Astrocyte of the hippocampus (primary cell): ENCODE measurements at places on chromosomes 6 and 20.

- DNase-seq = peak; percentile 97
Observed at GRCh38 chr20:59010995-59011873, 4.2 kb upstream of the CTSZ start.

- peak; percentile 50 for DNase-seq
Observed at GRCh38 chr20:40961686-40962640, 66.7 kb upstream of the TOP1 start.

GRCh38 chr6:86042214-86042613 is 399.5 kb upstream of the SYNCRIP start:
- no peak for DNase-seq

DNA sequence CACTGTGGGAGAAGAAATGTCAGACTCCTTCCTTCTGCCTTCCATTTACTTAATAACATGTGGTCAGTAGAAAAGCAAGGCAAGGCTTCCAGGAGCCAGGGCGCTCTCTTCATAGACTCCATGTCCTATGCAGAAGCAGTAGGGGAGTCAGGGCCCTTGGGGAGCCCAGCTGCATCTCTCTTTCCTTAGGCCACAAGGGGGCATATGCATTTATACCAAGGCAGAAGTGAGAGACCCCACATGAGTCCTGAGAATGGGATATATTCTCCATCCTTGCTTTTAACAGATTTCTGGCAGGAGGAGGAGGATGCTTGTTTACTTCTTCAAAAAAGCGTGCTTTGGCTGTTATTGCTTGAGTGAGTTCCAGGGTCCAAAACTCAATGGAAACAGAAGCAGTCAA is 198.5 kb downstream of the HIVEP2 start:
- no peak for DNase-seq

- DNase-seq = no peak
Observed at GRCh38 chr6:28737750-28738395, 185.9 kb downstream of the TRIM27 start.

DNA sequence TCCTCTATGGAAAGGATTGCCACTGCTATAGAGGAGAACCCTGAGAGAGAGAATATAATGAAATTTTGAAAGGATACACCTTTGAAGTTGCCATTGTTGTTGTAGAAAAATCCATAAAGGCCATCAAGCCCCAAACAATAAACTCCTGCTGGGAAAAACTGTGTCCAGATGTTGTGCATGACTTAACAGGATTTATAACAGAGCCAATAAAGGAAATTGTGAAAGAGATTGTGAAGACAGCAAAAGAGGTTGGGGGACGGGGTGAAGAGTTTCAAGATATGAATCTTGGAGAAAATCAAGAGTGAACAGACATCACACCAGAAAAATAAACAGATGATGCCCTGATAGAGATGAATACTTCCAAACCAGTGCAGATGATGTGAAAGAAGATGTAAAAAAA is 396.4 kb downstream of the BCKDHB start:
- DNase-seq = no peak

DNA sequence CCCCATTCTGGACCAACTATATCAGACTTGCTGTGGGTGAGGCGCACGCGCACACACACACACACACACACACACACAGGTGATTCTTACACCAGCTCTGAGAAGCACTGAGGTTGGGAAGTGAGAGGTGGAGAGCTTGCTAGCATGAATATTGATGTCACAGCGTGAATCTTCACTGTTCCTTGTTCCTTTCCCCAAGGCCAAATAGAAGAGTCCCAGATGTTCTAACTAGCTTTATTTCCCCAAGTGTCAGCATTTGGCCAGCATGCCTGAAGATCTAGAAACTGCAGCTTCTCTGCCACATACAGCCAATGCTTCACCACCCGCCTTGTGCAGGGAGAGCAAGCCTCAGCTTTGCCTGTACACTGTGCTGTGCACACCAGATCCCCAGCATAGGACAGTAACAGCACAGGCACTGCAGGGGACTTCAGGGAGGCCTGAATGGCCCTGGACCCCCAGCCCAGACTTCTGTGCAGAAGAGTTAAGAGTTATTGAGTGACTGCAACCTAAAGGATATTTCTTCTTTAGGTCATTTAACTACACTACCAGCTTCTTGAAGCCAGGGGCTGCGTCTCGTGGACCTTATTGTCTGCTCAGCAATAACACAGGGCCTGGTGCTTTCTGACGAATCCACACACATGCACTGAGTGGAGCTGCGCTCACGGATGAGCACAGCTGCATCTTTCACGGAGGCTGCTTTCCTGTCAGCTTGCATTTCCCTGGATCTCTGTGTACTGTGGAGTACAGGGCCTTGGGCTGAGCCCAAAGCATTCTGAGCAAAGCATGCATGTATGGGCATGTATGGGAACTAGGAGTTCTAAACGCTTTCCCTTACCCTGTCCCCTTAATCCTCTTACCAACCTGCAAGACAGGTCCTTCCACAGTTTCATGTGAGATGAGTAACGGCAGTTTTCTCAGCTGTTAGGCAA is 13.9 kb upstream of the CD93 start:
- DNase-seq = no peak

GRCh38 chr6:20159781-20160540 is 52.3 kb downstream of the MBOAT1 start:
- peak; percentile 61 for DNase-seq

DNA sequence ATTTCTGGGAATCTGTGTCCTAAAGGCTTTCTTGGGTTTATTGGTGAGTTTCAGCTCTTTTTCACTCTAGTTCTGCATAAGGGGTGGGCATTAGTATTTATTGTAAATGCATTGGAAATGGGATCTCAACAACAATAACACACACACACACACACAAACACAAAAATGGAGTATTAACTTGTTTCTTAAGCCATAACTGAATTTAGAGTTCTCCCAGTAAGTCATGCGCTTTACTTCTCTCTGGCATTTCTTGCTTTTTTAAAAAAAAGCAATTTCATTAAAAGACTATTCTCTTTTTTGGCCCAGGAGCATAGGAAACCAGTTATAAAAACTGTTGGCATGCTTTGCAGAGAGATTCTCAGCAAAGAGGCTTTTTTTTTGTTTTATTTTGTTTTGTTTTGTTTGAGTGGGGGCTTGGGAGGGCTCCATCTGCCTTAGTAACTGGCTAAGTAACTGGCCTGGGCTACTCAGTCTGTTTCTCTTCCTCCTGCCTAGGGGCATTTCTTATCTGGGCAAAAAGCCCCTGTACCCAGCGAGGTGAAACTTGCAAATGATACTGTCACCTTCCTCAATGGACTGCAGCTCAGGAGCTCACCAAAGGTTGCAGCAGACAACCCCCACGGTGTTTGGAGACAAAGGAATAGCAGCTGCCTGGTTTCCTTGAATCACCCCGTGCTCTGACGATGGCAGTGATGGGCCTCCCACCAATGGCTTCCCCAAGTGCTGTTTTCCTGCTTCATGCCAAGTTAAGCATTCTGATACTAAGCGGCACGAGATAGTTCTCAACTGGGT is 128.5 kb downstream of the BCAS1 start:
- peak; percentile 31 for DNase-seq

DNA sequence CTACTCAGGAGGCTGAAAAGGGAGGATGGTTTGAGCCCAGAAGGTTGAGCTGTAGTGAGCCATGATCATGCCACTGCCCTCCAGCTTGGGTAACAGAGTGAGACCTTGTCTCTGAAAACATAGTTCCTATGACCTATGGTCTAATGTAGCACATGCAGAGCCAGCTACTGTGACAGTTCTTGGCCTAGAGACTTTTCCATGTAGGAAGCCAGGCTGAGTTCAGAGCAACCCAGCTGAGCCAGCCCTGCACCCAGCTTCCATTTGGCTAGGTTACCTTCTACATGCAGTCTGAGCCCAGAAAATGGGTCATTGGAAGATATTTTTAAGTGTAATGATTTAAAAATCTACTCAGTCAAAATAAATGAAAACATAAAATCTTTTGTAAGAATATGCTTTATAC is 92.8 kb downstream of the FNDC1 start:
- DNase-seq = no peak

DNA sequence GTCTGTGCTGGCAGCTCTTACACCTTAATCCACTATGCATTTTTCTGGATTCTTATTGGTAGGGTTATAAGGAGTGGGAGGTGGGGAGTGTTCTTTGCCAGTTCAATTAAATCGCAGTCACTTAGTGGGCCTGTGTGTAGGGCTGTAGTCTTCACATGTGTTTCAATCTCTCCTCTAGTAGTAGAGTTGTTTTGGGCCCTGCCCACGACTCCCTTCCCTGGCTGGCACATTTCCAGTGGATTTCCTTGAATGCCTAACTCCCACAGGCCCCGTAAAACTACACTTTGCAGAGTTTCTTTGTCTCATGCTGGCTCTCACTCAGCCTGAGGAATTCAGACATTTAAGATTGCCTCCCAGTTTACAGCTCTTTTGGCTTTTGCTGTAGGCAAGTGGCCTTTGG is 414.0 kb upstream of the OPRM1 start:
- peak; percentile 69 for DNase-seq

DNA sequence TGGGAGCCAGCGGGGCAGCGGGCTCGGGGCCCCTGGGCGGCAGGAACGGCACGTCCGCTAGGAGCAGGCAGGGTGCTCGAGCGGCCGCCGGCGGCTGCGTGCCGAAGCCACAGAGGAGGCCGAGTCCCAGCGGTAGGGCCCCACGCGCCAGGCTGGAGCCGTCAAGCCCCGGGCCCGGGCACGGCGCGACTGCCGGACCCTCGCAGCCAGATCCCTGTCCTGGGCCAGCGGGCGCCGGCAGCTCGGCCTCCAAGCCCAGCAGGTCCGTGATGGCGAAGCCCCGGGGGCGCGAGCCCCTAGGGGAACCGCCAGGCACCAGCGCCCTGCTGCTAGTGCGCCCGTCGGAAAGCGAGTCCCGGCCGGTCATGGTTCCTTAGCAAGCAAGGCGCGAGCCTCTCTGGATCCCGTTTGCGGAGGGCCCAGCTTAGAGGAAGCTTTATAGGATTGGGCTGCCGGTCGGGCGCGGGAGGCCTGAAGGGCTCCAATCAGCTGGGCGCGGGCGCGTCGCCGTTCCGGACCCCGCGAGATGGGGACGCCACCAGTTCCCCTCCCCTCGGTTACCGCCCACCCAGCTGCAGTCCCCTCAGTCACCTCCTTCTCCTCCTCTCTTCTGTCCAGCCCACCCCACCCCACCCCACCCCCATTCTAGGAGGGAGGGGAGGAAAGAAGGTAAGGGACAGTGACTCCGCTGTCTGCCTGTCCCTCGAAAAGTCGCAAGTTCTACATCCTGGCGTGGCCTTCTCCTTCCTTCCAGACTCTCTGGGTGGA is at the start of gene VSX1:
Gene VSX1 (minus strand): TSS at position 412 of the 768 bp plus-strand sequence. CDS start 45 bp downstream, at position 367.
- no peak for DNase-seq

DNA sequence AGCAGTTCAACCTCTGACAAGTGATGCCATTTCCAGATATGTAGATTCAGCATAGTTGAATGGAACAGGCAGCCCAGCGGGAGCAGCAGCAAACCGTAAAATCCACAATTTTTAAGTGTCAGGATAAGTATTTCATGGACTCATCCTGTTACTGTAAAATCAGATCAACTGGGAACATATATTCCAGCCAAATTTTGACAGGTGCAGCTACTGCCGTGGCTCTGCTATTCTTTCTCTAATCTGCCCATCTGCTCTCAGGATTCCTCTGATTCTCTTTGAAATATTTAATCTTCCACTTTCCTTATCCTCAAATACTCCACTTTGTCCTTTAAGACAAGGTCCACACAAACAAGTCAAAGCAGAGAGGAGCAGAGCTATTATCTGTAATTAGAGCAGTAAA is 245.4 kb upstream of the ASCC3 start:
- DNase-seq = no peak

DNA sequence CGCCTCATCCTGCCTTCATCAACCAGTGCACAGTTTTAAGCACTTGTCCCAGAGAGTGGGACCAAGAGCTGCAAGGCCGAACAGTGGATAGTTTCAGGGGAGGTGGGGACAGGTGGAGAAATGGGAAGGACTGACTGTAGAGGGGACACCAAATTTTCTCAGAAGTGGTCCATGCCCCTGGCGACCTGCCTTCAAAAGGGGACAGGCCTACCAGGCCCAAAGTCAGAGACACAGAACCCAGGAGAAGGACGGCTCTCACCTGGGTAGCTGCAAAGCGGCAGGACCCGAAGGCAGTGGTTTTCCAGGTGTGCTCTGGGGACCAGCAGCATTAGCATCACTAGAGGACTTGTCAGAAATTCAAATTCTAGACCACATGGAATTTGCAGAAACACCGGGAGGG is 5.8 kb downstream of the TFEB start:
- no peak for DNase-seq

GRCh38 chr6:8137529-8137939 is 35.2 kb upstream of the EEF1E1 start:
- DNase-seq = no peak

DNA sequence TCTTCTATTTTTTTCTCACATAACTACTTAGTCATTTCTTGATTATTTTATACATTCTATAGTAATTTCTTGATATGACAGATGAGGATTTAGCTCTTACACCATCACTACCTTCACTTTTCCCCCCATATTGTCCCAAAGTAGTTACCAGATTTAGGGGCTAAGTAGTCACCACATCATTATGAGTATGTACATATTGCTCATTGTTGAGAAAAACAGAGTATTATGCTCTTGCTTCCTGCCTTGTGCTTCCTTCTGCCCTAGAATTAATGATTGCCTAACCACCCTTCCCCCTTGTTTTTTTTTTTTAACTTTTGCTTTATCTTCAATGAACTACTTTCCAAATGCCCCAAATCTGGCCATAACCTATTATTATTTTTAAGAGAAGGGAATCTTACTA is 6.8 kb upstream of the HLA-B start:
- DNase-seq = no peak

DNA sequence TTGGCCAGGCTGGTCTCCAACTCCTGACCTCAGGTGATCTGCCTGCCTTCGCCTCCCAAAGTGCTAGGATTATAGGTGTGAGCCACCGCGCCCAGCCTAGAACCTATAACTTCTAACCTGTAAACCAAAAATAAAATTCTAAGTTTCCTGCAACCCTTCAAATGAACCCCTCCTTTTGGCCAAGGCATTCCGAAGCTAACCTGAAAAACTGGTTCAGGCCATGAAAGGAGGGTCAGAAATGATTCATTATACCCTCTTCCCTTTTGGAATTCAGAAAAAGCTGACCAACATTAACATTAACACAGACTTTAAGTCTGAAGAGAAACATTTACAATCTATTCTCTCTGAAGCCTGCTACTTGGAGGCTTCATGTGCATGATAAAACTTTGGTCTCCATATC is 165.1 kb downstream of the TINAG start:
- DNase-seq = no peak

GRCh38 chr6:109472132-109472995 is 10.7 kb downstream of the ZBTB24 start:
- no peak for DNase-seq

- no peak for DNase-seq
Observed at GRCh38 chr20:32993496-32994050, 10.7 kb downstream of the SUN5 start.

GRCh38 chr6:89989742-89990141 is 95.5 kb downstream of the GJA10 start:
- peak; percentile 91 for DNase-seq

DNA sequence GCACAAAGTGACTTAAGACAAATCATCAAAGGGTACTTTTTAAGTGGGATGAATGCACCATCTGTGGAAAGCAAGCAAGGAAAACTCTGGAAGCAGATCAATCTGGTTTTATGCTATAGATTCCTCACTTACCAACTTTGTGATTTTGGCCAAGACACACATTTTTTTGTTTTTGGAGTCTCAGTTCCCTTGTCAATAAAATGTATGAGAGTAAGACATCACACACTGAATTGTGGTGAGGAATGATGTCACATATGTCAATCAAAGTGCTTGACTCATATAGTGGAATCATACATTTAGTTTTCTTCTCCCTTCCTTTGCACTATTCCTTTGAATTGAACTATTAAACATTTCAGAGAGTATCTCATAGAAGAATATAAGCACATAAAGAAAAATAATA is 620.5 kb upstream of the CITED2 start:
- DNase-seq = no peak
